ENCODE measurements at places on chromosomes 3 and 15. TPM values are rescaled to one million over a fixed set of nuclear protein-coding genes. Genes with fewer than 3 reads are reported as not detected.

The GABRA5 gene
- not detected for total RNA-seq

The TRPC1 gene
- 12.5 TPM for total RNA-seq

The ACSBG1 gene
- not detected for total RNA-seq

The PTX3 gene
- total RNA-seq: 36.9 TPM

DNA sequence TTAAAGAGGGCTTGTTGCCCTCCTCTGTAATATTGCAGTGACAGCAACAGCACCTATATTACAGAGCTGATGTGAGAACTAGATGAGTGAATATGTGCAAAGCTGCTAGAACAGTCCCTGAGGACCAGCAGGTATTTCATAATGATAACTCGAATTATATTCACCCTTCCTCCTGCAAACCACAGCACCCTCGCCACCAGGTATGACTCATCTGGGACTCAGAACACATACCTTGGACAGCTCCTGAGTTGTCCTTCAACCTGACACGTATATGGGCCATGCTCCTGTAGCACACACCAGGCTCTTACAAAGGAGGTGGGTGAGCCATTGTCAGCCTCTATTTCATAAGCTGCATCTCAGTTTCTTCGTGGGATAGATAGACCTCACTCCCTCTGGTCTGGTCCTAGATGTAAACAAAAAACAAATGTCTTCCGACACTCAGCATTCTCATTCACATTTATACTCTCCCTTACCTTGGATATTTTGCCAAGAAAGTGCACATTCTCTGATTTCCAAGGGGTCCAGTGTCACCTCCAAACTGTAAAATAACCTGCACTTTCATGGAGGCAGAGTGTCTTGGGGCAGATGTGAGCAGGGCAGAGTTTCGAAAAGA lies 124.5 kb downstream of the TLE3 start:
- DNase-seq: no peak

DNA sequence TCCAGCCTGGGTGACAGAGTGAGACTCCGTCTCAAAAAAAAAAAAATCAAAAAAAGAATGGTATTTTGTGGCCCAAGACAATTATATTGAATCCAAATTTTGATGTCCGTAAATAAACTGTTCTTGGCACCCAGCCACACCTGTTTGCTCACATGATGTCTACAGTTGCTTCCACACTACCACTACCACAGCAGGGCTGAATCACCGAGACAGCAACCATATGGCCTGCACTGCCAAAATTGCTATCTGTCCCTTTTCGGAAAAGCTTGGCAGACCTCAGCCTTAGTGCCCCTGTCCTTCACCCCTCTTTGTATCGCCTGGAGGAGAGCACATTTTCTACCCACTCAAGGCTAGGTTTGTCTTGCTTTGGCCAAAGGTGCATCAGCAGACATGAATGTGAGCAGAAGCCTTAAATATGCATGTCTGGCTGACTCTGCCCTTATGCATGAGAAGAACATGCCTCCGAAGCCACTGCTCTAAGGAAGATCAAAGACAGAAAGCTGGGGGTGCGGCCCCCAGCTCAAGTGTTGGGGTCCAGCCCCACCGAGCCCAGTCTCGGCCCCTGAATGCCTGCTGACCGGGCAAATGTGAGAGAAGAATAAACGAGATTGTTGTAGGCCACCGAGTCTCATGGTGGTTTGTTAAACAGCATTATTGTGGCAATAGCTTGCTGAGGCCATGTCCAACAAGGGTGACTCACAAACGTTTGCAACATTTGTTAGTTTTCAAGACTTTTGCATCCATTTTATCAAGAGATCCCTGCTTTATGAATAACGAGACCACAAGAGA lies 108.1 kb downstream of the TPRA1 start:
- DNase-seq: no peak

DNA sequence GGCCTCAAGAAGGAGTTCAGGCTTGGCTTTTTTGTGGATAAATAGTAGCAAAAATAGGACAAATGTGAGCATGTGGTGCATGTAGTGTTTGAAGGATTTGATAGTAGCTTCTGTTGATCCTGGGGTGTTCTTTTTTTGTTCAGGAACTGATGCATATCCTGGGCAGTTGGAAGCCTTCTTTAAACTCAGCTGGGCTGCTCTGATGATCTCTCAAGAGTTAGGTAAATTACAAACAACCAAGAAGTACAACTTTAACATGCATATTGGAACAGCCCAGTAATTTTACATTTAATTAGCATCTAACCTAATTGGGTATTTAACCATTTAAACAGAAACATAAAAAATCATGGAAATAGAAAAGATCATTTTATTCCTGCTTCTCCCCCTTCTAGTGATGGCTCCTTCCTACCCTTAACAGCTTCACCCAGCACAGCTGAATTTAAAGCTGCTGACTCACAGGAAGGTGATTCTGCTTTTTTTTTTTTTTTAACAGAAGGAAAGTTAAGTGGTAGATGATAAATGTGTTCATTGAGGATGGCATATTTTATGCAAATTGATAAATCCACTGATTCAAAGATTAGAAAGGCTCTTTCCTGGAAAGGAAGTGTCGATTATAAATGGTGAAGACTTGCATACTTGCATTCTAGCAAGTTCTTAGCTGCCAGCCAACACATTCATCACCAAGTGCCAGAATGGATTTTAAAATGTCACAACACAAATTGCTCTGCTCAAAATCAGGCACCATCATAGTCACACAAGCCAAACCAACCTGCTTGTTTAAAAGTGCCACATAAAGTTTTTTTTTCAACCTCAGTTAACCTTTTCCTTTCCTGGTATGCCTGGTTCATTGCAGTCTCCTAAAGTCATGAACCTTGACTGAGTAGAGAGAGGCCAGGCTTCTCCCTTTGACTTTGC lies 20.0 kb downstream of the SLC35G2 start:
- DNase-seq: no peak

- no peak for DNase-seq
These were observed 72.4 kb upstream of the TRPM1 start for GRCh38 chr15:31173790-31174450.

GRCh38 chr3:195872800-195873199 lies 35.6 kb downstream of the TNK2 start:
- no peak for DNase-seq

DNA sequence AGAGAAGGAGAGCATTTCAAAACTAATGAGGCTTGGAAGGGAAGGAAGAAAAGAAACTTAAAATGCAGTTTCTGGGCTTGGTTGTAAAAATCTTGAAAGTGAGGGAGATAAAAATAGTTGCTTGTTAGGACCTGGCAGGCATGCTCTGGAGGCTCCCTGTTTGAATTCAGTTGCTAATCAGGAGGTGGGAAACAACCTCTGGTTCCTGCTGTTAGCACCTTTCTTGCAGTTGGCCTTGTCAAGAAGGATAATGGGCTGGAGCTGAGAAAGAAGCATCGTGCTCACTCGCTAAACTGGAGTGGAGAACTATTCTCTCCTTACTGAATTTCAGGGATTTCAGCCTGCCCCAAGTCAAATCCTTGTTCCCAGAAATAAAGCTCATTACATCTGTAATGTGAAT lies 23.4 kb downstream of the SNAPC5 start:
- DNase-seq: no peak

- peak; percentile 79 for DNase-seq
These were observed 8.4 kb downstream of the ACOX2 start for GRCh38 chr3:58528629-58529028.

DNA sequence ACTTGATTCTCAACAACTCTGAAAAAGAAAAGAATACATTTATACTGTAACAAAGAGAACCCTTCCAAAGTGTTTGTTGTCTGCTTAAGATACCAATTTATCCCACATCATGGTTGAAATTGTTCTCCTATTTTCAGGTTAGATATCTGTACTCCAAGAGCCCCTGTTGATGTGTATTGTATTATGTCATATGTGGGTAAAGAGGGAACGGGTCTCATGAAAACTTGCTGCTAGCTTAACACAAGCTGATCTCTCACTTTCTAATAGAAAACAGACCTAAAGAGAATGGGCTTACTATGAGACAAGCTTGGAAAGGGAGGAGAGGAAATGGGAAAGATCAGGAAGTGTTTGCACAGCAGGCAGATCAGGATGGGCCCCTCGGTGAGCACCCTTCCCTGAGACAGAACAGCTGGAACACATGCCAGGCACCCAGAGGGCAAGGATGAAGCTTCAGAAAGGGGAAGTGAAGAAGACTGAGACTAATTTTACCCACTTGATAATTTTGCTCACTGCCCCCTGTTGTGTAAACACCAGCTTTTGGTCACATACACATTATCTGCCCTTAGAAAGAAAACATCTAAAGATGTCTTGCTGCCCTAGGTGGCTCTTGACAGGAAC lies 747.9 kb upstream of the CCDC54 start:
- no peak for DNase-seq

- DNase-seq: no peak
These were observed 16.6 kb upstream of the TXNRD3 start for GRCh38 chr3:126671521-126671920.

Data from breast epithelium (tissue), 4 donors.